ENCODE measurements at places on chromosomes 3 and 15.

- DNase-seq: peak; percentile 66
These were observed 76.7 kb downstream of the BOC start for GRCh38 chr3:113287803-113288648.

GRCh38 chr3:66047311-66048050 is 8.8 kb upstream of the MAGI1 start:
- no peak for DNase-seq

DNA sequence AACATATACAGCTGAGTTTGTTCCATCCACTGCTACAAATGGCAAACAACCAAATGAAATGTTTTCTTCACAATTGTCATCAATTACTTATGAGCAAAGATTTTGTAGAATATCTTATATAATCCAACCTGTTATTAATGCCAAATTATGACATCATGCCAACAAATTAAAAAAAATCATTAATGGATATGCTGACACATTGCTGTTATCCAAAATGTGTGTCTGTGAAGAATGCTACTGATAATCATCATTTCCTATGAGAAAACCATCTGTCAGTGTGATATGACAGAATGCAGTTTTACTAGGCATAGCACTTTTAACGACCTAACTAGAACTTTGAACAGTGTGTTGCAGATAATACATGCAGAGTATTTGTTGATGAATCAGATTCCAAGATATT is 556.5 kb upstream of the KCNMB2 start:
- no peak for DNase-seq

- no peak for DNase-seq
These were observed 137.7 kb downstream of the TPRG1 start for GRCh38 chr3:189309400-189309975.

- no peak for DNase-seq
These were observed 149.4 kb downstream of the LPP start for GRCh38 chr3:188303286-188303799.

GRCh38 chr3:177421481-177421785 is 224.2 kb upstream of the TBL1XR1 start:
- DNase-seq: no peak

DNA sequence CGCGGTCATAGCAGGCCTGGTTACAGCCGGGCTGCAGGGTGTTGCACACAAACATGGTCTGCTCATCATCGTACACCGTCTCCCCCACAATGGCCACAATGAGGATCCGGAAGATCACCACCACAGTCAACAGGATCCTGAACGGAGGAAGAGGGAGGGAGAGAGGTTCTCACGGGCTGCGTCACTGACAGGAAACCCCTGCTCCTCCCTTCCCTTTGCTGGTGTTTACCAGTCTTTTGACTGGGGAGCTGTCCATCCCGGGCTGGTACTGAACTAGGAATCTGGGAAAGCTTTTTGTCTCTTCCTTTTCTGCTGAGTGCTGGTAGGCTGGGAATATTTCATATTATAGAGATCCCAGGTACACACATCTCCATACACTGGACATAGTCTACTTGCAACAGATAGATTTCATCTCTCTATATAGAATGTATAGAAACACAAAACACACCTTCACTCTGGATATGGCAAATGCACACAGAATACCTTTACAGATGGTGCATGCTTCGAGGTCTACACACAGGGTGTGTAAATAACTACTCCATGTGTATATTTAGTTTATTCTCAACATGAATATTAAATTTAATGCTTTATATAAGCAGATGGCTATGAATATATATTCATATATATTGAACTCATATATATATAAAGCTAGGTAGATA is 1.4 kb downstream of the GJD2 start:
- no peak for DNase-seq

GRCh38 chr15:66944121-66944520 is 121.3 kb upstream of the SMAD3 start:
- no peak for DNase-seq

DNA sequence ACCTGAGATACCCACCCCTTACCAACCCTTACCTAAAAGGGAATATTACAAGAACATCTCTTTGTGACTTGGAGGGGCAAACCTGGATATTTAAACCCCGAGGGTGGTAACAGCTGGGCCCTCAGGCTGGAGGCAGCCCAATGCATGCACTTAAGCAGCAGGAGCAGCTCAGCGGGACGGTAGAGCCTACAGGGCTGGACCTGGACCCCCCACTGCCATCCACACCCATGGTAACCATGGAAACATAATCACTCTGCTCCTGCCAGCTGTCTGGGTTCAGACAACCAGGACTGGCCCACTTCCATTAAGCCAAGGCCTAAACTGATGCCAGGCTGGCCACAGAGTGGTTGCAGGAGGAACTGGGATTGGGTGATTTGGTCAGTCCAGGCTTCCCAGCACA is 52.8 kb downstream of the ETFA start:
- no peak for DNase-seq

GRCh38 chr15:78999636-79000035 is 54.8 kb upstream of the CTSH start:
- no peak for DNase-seq
